ENCODE measurements at places on chromosomes 3 and 15.

DNA sequence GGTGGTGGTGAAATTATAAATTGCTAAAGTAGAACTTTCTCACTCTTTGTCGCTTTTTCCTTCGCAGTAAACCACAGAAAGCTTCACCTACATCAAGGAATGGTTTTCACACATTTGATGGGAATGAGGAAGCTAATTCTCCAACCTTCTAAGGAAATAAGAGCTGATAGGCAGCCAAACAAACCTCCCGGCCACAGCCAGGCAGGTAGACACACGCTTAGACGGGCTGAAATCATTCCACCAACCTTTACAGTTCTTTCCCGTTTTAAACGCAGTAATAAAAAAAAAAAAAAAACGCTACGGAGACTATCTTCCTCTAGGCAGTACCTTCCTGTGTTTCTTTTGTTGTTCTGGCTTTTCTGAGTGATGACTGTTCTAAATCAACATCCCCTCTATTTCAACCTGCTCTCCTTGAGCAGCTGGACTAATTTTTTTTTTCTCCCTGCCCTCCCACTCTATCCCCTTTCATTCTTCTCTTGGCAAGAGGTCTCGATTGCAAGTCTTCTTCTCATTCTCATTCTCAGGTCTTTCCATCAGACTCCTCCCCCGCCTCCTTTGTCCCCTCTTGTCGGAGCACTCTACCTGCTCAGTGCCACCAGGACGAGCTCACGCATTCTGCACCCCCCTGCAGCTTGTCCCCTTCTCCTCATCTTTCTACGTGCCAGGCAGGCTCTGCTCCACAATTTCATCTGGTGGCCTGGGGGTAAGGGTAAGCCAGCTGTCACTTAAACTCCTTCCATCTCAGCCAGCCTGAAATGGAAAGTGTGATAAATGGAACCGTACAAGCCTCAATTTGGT lies 391.1 kb upstream of the MDFIC2 start:
- DNase-seq = no peak

DNA sequence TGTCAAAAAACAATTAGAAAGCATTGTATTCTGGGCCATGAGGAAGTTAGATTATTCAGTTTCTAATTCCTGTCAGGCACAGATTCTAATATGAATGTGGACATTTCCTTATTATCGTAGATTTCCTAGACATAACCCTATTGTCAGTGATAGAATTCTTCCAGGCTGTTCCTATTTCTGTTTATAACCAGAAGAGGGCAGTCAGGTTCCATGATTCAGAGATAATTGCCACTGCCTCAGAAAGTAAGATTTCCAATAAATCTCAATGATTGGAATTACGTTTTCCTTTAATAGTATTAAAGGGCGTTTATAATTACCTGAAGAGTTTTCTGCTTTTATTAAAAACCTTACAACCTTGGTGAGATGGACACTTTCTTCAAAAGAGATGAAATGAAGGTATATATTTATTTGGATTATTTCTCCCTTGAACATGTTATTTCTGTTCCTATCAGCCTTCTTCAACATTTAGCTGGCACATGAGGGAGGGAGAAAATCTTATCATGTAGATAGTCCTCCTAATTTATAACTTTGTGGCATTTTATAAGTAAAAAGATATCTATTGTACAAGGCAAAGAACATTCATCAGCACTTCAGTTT lies 439.2 kb downstream of the MCTP2 start:
- no peak for DNase-seq

DNA sequence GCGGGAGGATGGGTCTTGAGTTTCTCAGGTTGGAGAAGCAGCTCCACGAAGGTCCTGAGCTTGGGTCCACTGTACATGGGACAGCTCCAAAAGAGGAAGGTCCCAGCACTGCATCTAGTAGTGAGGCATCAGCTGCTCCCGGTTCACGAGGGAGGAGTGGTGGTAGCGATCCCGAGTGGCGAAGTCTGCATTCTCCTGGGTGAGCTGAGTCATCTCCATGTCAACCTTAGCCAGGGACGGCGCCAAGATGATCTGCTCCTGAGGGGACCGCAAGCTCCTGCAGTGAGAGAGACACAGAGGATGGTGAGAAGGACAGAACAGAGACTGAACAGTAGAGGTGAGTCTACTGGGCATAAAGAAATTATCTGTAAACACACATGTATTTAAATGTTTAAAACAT lies 28.0 kb upstream of the HEG1 start:
- DNase-seq = no peak

DNA sequence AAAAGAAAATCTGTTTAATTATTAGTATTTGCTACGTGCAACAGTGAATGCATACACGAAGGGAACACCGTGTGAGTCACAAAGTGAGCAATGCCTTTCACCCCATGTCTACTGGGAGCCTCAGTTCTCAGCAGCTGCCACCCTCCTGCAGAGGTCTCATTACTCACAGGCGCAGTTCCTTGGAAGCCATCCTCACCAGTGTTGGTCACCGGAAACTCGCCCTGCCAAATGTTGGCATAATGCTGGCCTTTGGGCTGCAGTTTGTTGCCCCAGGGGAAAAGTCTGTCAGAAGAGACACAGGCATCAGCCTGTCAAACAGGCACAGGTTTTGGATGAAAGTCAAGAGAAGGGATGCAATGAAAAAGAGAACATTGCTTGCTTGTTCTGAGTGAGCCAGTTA lies 50.1 kb downstream of the SUMF1 start:
- peak; percentile 36 for DNase-seq

DNA sequence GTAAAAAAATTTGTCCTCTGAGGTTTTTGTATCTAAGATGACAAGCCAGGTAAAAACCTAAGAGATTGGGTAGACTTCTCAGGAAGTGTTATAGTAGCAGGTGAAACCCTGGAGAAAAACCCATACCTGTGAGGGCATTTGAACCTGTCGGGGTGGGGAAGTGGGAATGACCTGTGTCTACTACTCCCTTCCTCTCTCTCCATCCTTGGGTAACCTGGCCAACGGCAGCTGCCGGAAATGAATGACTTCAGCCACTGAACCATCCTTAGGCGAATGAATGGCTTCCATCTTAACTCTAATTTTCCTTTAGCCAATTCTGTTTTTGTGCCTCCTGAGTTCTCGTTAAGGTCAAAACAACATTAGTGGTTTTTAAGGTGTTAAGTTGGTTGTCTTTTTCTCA lies 16.8 kb downstream of the GPR15 start:
- DNase-seq = no peak

GRCh38 chr3:183800243-183800863 lies 25.0 kb downstream of the MAP6D1 start:
- no peak for DNase-seq

DNA sequence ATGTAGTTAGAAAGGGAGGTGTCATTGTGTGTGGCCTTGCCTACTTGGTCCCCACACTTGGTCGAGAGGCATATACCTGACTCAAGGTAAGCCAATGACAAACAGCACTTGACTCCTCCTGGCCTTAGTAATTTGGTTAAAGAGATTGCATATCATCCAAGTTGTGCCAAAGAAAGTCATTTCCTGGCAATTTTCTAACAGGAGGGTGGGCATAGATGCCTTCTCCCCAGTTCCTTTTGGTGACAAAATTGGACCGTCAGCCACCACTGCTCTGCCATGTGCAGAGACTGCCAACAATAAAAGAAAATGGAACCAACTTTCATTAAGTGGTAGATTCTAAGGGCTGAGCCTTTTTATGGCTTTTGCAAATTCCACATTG lies 7.9 kb upstream of the LEKR1 start:
- no peak for DNase-seq

DNA sequence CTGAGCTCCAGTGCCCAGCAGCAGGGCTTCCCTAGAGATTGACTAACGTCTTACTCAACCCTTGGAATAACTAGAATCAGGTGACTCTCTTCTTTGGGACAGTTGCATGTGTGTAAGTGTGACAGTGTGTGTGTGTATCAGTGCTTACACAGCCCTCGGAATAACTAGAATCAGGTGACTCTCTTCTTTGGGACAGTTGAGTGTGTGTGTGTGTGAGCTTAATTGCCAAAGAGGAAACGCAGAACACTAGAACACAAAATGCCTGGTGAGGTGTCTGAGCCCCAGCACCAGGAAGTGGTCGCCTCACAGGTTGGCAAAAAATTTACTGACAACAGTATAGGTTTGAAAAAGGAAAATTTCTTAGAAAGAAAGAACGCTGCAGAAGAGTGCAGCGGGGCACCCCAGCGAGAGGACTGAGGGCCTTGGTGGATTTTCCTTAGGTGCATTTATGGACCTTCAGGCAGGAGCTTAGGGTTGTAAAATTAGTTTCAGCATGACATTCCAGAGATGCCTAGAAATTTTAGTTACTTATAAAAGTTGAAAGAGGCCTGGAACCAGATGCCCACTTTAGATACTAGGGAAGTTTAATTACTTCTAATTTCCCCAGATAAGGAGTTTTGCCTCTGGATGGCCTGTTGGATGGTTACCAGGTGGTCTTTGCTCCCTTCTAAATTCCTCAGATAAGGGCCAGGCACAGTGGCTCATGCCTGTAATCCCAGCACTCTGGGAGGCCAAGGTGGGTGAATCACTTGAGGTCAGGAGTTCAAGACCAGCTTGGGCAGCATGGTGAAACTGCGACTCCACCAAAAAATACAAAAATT lies 3.7 kb upstream of the WDR82 start:
- no peak for DNase-seq

DNA sequence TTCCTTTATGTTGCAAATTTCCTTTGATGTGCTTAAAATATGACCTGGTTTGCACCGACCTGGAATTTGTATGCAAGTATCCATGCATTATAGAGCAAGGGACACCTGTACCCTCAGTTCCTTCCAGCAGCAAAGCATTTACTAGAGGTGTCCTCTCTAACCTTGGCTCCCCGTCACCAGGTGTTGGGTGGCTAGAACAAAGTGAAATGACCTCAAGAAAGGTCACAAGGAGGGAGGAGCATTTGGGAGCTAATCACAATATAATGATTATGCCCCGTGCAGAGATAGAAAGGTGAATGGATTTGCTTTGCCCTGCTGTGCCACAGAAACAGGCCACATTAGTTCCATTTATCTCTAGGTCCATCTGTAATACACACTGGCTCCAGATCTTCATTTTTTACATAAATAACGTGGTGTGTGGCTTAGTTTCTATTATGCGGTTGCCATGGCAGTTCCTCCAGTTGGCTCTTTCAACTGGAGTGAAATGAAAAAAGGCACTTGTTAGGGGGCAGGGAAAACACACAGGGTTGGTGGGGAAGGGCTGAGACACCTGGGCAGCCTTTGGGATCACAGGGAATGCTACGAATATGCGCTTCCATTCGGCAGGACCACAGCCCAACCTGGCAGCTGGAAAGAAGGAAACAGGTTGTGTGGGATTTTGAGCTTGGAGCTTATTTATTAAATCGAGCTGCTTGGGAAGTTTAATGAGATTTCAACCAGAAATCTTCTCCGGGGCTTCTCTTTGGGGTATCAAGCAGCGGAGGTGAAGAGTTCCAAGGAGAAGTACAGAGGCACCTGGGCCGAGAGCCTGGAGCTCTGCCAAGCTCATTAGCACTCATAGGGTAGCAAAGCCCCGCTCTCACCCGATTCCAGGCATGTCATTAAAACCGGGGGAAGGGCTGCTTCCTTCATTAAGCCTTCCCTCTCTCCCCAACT lies 233.5 kb upstream of the ST8SIA2 start:
- DNase-seq = no peak

DNA sequence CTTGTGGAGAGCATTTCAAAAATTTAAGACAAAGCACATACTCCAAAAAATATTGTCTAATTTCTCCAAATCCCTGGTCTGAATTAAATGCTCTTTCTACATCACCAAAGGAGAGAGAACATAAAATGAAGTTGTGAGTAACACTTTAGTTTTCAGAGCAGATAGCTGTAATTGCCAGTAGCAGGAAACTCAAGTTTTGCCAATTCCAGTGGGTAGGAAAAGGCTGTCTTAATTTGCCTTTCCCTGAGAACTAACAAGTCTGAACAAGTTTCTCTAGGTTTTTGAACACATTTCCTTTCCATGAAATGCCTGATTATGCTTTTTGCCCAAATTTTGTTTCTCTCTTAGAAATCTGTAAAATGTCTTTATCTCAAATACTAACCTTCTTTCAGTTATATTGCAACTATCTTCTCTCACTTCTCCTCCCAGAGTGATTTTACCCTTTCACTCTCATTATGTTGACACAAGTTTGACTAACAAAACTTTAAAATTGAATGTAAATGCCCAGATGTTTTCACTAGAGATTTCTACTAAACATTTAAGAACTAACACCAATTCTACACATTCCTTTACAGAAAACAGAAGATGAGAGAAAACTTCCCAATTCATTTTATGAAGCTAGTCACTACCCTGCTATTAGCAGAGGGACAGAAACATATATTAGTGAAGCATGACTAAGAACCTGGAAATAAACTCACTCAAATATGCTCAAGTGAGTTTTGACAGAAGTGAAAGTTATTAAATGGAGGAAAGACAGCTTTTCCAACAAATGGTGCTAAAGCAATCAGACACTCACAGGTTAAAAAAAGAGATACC lies 38.4 kb downstream of the RFX7 start:
- no peak for DNase-seq

DNA sequence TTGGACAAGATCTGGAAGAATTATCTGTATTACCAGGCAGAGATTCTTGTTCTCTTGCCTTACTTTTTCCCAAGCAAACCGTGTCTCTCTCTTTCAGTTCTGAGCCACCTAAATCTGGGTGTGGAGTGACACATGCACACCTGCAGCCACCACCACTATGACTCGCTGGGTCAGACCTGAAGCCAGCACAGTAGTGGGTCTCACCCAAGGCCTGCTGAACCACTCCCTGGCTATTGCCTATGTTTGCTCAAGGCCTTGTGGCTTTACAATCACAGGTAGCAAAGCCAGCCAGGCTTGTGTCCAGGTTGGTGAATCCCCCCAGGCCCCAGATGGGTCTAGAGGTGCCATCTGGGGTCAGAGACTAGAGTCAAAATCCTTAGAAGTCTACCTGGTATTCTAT lies 28.7 kb upstream of the COPB2 start:
- DNase-seq = no peak

DNA sequence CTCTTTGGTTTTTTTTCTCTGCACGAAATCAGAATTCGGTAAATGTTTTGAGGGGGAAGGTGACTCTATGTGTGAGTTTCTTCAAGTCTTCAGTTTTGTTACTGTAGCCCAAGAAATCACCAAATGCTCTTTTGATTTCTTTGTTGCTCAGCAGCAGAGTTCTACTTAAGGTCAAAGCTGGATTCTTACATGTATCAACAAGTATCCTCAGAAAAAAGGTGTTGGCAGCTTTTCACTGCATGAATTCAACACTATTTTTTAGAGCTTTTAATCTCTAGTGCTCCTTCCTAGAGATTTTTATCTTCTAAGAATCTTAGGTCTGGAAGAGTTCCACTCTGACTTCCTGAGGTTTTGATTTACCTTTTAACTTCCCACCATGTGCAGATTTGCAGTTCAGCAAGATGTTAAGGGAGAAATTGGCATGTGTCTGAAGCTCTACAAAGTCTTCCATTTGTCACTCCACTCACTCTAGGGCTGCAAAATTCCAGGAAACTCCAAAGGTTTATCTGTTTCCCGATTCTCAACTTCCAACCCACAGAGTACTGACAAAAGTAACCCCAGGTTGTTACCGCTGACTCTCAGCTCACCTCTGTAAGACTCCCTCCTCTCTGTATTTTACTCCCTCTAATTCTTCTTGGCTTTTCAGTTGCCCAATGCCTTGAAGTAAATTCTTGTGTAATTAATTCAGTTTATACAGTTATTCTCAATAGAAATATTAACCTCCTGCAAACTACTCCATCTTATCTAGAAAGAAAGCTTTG lies 13.3 kb upstream of the CD200 start:
- no peak for DNase-seq

GRCh38 chr15:87604857-87605446 lies 651.6 kb downstream of the NTRK3 start:
- DNase-seq = peak; percentile 23

- no peak for DNase-seq
Observed at GRCh38 chr3:116007000-116007399, 383.7 kb downstream of the GAP43 start.

- DNase-seq = no peak
Observed at GRCh38 chr3:48414376-48415250, 15.3 kb downstream of the PLXNB1 start.

- no peak for DNase-seq
Observed at GRCh38 chr15:64105113-64105704, 9.4 kb downstream of the SNX1 start.

Data from stimulated activated CD4-positive, alpha-beta T cell treated with anti-CD3 and anti-CD28 coated beads, Interleukin-2, amount 100 ng/mL, for 24 hours (primary cell).